ENCODE measurements at places on chromosomes 16 and 17. TPM values are rescaled to one million over a fixed set of nuclear protein-coding genes. Genes with fewer than 3 reads are reported as not detected.
A peak's percentile ranks its signal among the peaks of the same experiment; 100 is the strongest.

DNA sequence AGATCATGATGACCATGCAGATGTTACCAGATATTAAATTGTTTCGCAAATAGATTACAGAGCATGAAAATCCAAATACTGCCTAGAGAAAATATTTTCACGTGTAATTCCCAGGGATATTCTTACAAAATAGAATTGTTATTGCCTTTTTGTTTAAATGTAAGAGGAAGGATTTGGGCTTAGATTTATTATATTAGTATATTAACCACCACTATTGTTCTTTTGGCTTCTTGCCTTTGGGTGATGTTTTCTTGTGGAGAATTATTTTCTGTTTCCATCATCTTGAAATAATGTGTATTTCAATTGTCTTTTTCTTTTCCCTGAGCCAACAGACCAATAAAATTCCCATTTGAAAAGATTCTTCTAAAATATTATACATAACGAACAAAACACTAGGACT is 109.7 kb upstream of the NUDT7 start:
- no peak for ATAC-seq

Gene DNASE1L2
- total RNA-seq: 0.54 TPM

Gene USP22
- total RNA-seq: 197 TPM

GRCh38 chr16:68951991-68952877 is 108.9 kb downstream of the TANGO6 start:
- ATAC-seq: no peak

DNA sequence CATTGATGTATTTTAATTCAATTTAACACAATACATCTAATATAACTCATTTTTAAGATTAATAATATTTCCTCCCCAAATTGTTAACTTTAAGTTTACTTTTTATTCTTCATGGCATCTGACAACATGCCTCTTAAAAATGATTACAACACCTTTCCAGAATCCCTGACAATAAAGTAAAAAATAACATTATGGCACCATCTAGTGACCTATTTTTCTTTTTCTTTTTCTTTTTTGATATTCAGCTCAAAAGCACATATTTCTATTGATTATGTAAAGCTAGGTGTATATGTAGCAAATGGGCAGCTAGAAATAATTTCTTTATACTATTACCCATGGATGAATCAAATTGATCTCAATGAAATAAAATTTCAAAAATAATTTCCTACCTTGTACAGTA is 834.3 kb upstream of the CDH8 start:
- no peak for ATAC-seq

DNA sequence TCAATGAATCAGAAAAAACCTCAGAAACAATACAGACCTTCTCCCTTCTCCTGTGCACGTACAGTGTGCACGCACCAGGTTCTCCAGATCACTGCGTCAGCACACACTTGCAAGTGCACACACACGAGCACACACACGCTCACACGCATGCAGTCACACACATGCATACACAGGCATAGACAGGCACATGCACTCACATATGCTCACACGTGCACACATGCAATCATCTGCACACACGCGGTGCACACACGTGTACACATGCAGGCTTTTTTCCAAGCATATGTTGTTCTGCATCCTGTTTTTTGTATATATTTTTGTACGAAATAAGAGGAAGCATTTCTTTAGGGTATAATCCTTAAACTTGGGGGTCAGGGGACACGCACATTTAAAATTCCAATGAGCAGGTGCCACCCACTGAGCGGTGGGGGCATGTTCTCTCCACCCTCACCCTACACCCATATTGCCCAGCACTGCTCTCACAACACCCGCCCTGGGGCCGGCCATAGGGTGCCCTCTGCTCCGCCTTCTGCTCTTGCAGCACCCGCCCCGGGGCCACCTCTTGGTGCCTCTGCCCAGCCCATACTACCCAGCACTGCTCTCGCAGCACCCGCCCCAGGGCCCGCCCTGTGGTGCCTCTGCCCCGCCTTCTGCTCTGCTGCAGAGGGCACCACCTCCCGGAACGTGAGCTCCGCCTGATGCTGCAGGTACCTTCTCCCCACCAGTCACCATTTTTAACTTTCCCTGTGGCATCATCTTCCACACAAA is 20.9 kb downstream of the KLHDC4 start:
- ATAC-seq: peak; percentile 39

DNA sequence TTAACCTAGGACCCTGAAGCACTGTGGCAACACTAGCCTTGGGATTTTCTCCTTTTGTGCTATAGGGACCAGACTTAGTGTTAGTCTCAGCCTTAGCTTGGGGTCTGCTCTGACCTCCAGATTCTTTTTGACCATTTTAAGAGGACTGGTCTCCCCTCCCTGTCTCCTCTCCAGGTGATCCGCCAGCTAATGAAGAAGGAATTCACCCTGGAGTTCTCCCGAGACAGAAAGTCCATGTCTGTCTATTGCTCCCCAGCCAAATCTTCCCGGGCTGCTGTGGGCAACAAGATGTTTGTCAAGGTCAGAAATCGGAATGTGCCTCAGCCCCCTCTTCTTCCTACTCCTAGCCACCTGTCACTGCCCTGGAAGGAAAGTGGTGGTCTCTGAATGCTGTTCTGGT is 19.5 kb downstream of the ATP2A1 start:
- ATAC-seq: no peak

Gene NLRP1
- 69.4 TPM for total RNA-seq

GRCh38 chr17:50153650-50154575 is 3.4 kb upstream of the PPP1R9B start:
- ATAC-seq: no peak

GRCh38 chr16:58024486-58025350 is 836 bp upstream of the MMP15 start:
- no peak for ATAC-seq

Gene ROGDI
- 16.5 TPM for total RNA-seq

Gene RHOT1
- total RNA-seq: 38.1 TPM

- no peak for ATAC-seq
Measured at GRCh38 chr17:65750166-65750565, 188.7 kb upstream of the AXIN2 start.

- ATAC-seq: peak; percentile 75
Measured at GRCh38 chr16:66357523-66357928, 9.0 kb upstream of the CDH5 start.

DNA sequence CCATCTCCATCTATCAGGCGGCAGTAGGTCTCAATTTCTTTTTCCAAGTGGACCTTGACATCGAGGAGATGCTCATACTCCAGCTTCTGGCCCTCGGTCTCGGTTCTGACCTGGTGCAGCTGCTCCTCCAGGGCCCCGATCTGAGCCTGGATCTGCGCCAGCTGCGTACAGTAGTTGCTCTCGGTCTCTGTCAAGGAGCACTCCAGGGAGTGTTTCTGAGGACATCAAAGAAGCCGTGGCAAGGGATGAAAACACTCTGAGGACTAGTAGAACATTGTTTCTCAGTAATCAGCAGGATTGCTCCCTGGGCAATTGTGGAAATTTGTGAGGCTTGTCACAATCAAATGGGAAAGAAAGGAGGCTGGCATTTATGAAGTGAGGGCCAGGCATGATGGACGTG is 5.9 kb downstream of the KRT28 start:
- no peak for ATAC-seq

DNA sequence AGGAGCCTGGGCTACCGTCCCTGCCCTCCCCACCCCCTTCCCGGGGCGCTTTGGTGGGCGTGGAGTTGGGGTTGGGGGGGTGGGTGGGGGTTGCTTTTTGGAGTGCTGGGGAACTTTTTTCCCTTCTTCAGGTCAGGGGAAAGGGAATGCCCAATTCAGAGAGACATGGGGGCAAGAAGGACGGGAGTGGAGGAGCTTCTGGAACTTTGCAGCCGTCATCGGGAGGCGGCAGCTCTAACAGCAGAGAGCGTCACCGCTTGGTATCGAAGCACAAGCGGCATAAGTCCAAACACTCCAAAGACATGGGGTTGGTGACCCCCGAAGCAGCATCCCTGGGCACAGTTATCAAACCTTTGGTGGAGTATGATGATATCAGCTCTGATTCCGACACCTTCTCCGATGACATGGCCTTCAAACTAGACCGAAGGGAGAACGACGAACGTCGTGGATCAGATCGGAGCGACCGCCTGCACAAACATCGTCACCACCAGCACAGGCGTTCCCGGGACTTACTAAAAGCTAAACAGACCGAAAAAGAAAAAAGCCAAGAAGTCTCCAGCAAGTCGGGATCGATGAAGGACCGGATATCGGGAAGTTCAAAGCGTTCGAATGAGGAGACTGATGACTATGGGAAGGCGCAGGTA is 762 bp downstream of the CDK12 start:
- ATAC-seq: peak; percentile 28

GRCh38 chr17:33498069-33498468 is 205.0 kb upstream of the ASIC2 start:
- no peak for ATAC-seq

DNA sequence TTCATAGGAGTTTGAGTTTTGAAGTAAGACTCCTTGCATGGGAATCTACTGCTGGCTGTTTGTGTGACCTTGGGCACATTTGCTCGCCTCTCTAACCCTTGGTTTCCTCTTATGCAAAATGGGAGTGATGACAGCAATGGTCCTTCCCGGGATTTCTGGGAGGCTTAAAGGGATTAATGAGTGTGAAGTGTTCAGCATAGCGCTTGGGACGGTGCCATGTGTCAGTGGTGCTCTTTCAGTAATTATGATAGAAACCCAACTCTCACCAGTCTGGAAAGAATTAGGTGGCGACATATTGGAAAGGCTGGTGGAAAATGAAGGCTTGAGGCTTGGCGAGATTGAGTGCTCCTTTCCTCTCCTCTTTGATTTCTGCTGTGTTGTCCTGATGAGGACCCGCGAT is 429.2 kb upstream of the EEF2KMT start:
- ATAC-seq: no peak

DNA sequence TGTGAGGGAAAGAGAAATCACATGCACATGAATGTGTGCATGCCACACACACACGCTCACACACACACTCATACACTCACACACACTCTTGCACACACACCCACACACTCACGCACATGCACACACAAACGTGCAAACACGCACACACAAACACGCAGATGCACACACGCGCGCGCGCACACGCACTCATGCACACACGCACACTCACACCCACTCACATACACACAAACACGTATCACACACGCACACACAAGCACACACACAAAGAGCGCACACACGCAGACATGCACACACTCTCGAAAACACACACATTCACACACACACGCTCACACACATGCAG is 72.2 kb downstream of the GAS7 start:
- no peak for ATAC-seq

DNA sequence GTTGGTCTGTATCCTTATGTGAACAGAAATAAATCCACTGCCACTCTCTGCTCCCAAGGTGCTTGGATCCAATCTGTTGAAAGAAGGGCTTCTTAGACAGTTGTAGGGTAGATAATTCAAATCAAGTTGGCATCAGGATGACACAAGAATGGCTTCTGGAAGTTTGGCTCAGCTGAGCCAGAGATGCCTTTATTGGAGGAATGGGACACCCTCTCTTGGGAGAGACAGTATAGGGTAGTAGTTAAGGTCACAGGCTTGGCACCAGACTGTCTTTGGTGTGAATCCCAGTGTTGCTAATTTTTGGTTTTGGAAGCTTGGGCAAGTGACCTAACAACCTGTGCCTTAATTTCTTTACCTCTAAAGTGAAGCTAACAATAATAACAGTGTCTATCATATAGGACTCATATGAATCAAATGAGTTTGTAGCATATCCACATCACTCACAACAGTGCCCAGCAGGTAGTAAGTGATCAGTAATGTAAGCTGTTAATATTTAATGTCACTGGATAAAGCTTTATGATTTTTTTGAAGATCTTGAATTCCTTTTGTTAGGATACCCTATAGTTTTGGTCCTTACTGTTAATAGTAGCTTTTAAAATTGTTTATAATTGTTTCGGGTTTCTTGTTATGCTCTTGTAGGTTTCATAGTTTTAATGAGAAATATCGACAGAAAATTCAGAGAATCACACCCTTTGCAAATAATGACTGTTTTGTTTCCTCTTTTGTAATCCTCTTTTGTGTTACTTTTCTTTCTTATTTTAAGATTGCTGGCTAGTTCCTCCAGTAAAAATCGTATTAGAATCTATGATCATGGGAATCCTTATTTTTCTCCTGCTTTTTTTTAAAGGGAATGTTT is 19.1 kb downstream of the ZNRF1 start:
- no peak for ATAC-seq

Gene MT1G
- total RNA-seq: not detected

GRCh38 chr16:85820604-85821372 is 21.3 kb downstream of the COX4I1 start:
- ATAC-seq: no peak

Gene TMEM235
- total RNA-seq: 0.85 TPM

Gene EVI2A
- total RNA-seq: 0.50 TPM

- no peak for ATAC-seq
Measured at GRCh38 chr16:75058806-75059205, 57.8 kb downstream of the LDHD start.

Gene CES1
- 0.14 TPM for total RNA-seq

DNA sequence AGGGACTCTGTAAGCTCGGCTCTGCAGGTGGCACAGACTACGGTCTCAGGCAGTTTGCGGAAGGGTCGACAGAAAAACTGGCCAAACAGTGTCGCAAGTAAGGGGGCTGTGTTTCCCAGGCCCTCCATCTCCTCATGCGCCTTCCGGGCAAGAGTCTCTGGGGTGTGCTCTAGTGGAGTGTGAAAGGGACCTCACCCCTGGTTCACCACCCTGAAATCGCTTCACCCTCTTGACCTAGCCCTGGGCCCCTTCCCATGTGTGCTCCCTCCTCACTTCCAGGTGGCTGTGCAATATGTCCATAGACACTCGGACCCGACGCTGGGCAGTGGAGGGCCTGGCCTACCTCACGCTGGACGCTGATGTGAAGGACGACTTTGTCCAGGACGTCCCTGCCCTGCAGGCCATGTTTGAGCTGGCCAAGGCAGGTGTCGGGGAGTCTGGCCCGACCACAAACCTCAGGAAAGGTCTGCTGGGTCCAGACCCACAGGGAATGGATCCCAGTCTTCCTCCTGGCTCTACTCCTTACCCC is 22.3 kb downstream of the UNC45B start:
- ATAC-seq: no peak

- ATAC-seq: no peak
Measured at GRCh38 chr16:81548876-81549546, 104.4 kb downstream of the CMIP start.

GRCh38 chr16:26701243-26701886 is 365.4 kb upstream of the C16orf82 start:
- no peak for ATAC-seq

GRCh38 chr17:30908717-30909420 is 2.8 kb upstream of the TEFM start:
- no peak for ATAC-seq

Gene MPP3
- total RNA-seq: 3.8 TPM

Gene HEXIM1
- 17.5 TPM for total RNA-seq

Gene ATP2A3
- total RNA-seq: 4.7 TPM

- no peak for ATAC-seq
Measured at GRCh38 chr17:47983492-47984223, 12.7 kb downstream of the CDK5RAP3 start.

- no peak for ATAC-seq
Measured at GRCh38 chr17:42985225-42985624, 4.9 kb downstream of the RUNDC1 start.

Gene SERPINF2
- 0.63 TPM for total RNA-seq

GRCh38 chr16:28609631-28610594 is at the start of gene SULT1A1:
Gene SULT1A1 (minus strand): TSS chr16:28610044. CDS start chr16:28608855, 1,189 bp downstream.
- ATAC-seq: peak; percentile 45

All from motor neuron (in vitro differentiated cells).